D721Med (cell line): ENCODE measurements at places on chromosomes 3 and 15.

- no peak for DNase-seq
Observed at GRCh38 chr3:111733154-111733553, 125.9 kb upstream of the PHLDB2 start.

- no peak for DNase-seq
Observed at GRCh38 chr3:69491975-69492374, 106.1 kb upstream of the FRMD4B start.

GRCh38 chr15:77027697-77028450, 32.9 kb downstream of the PSTPIP1 start:
- DNase-seq = no peak

DNA sequence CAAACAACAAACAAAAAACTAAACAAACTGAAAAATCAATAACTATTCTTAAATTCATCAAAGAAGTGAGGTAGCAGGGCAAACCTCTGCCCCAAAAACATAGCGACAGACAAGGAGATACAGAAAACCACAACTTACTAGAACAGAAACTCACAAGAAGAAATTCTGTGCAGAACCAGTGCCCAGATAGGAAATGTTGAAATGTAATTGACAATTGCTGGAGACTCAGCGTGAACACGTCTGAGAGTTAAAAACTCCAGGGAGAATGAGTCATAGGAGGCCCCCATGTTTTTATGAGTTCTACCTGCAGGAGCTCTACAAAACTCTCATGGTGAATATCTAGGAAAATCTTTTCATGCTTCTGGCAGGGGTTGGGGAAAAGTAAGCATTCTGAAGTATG, 95.5 kb upstream of the SETMAR start:
- DNase-seq = no peak

- DNase-seq = no peak
Observed at GRCh38 chr3:188369526-188369925, 215.6 kb downstream of the LPP start.

DNA sequence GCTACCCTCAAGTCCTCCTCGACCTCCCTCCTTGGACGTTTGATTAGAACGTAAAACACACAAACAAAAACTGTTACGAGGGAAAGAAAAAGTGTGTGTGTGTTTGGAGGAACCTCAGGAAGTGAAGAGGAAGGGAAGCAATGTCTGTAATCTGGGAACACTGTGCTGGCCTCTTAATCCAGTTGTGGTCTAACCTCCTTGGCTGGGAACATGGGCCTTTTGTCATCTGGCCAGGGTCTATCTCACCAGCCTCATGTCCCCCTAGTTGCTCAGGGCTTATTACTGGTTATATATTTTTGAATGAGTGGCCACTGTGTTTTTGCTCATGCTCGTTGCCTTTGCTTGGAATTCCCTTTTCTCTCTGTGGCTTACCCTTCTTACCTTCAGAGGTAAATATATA, 89.0 kb upstream of the RASGRF1 start:
- no peak for DNase-seq

- no peak for DNase-seq
Observed at GRCh38 chr15:57730876-57731275, 24.4 kb downstream of the POLR2M start.

DNA sequence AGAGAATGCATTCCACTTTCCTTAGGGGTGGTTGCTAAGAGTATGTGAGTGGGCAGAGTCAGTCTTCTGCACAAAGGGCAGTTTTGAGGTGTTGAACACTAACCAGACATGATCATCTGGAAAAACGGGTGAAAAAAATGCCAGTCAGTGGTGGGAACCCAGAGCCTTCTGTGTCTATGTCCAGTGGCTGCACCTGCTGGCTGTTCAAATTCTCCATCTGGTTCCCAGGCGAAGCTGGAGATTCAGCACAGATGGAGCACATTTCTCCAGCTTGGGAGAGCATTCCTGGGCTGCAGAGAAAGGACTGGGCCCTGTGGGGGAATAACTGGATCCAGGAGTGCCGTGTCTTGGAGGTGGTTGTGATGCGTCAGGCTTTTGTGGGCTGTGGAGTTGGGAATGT, 74.1 kb downstream of the TRAK1 start:
- DNase-seq = no peak

DNA sequence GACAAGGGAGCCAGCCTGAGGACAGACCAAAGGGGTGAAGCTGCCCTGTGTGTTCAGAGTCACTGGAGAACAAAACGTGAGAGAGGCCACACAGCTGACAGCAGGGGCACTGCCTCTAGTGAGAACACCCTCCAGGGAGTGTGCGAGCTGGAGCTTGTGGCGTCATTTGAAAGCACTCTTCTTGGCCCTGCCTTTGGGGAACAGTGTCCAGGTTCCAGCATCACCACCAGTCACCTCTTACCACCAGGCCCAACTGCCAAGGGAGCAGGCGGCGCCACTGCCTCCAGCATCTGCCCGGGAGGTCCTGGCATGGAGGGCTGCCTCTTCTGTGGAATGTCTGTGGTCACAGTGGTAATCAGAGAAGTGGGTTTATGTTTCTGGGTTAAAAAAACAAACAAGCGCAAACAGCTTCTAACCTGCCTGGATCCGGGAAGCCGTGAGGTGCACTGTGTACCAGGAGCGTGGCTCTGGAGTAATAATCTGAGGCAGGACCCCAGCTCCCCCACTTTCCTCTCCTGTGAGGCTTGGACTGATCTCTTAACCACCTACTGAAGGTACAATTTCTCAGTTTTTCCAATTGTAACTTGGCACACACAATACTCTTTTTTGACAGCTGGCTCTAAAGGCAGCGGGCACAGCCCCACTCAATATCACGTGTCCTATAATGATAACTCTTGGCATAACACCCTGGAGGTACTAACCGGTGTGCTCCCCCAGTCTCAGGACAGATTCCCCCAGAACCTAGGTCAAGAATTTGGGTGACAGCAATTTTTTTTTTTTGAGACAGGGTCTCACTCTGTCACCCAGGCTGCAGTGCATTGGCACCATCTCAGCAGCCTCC, 32.2 kb upstream of the CDCP1 start:
- DNase-seq = no peak

- DNase-seq = no peak
Observed at GRCh38 chr3:111277226-111277625, 205.6 kb downstream of the NECTIN3 start.

DNA sequence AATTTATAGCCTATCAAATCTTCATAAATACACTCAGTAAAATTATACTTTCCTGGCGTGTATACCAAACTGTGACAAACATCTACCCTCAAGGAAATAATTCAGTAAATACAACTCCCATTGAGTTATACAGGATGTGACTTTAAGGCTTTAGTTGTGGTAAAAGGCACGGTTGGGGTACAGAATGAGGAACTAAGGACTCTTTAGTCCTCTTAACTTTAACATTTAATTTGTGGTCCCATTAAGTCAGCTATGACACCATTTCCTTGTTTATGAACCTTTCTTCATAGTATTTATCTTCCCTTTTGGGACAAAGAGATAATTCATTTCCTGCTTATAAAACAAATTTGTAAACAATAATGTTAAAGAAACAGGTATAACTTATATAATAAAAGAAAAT, 30.2 kb downstream of the IFT80 start:
- no peak for DNase-seq

DNA sequence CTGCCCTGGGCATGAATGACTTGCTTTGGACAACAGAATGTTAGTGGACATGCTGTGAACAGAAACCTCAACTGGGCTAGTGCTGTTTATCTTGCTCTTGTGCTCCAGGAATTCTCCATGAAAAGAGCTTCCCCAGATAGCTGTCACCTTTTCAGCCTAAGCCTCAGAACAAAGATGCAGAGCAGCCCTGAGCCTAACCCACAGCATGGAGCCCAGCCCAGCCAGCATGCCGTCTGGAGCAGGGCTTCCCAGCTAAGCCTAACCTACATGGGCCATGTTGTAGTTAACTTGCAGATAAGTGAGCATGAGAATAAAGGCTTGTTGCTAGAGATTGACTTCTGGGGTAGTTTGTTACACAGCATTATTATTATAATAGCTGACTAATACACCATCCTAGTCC, 48.9 kb downstream of the SCN5A start:
- no peak for DNase-seq

DNA sequence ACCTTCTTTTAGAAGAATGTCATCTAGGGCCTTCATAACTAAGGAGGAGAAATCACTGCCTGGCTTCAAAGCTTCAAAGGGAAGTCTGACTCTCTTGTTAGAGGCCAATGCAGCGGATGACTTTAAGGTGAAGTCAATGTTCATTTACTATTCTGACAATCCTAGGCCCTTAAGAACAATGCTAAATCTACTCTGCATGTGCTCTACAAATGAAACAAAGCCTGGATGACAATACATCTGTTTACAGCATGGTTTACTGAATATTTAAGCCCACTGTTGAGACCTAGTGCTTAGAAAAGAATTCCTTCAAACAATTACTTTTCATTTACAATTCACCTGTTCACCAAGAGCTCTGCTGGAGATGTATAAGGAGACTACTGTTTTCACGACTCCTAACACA, 160.4 kb upstream of the EPHA3 start:
- DNase-seq = no peak

DNA sequence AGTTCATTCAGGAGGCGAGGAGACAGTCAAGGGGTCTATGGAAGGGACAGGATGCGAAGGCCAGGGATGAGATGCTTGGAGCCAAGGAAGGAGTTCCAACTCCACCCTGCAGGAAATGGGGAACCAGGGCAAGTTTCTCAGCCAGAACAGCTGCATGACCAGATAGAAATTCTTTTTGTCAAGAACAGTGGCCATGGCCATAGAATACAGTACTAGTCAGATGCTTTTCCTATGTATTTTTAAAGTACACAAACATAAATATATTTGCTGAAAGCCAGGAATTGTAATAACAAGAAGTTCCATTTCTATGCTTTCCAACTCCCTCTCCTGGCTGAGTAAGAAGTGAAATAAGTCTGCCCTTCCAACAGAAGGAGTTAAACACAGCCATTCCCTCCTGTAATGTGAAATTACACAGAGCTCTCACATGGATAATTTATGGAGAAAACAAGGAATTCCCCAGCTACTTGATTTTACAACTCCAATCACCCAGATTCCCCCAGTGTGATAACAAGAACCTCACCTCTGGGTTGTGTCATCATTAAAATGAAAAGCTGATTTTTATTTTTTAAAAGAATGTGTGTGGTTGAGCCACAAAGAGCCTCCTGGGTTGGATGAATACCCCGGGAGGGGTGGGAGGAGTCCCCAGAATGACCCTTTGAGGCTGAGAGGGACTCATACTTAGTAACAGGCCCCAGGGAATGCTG, 124.6 kb upstream of the ARHGEF3 start:
- no peak for DNase-seq

DNA sequence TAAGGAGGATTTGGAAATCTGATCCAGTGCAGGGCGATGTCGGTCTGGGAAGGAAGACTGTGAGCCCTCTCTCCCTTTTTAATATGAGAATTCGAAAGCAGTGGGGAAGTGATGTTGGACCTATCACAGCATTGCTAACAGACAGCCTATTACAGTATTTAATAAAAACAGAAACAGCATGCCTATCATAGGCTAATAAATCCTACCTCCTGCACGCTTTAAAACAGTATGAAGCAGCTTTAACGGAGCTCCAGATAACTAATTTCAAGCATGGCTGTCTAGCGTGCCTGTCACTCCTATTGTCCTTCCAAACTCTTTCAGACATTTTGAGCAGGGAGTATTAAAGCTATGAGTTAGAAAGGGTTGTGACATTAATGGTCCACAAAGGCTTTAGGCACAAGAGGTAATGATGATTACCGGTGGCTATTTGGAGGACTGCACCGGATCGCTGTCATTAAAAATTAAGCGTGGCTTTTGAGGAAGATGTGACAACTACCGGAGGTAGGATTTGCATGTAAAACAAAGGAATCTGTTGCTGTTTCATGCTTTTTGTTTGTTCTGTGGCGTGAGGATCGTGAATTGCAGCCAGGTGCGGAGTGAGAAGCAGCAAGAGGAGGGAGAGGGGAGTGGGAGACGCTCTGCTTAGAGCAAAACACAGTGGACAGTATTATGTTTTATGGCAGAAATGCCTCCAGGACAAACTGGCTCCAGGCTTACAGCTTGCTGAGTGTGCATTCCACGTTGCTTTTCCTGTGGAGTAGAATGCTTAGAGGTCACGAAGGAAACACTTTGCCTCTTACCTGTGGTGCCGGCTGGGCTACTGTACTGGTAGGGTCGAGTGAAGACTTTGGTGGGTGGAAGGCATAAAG, at the start of gene KCNMB2:
TSS of gene KCNMB2 (plus strand) at position 226 of the 869 bp plus-strand sequence.
- DNase-seq = no peak

GRCh38 chr15:67927501-67928168, 87.8 kb upstream of the RNU6-1 start:
- no peak for DNase-seq
